ENCODE measurements at places on chromosomes 2 and 18.

GRCh38 chr2:24792542-24792873 is 683 bp downstream of the PTRHD1 start:
- no peak for DNase-seq

DNA sequence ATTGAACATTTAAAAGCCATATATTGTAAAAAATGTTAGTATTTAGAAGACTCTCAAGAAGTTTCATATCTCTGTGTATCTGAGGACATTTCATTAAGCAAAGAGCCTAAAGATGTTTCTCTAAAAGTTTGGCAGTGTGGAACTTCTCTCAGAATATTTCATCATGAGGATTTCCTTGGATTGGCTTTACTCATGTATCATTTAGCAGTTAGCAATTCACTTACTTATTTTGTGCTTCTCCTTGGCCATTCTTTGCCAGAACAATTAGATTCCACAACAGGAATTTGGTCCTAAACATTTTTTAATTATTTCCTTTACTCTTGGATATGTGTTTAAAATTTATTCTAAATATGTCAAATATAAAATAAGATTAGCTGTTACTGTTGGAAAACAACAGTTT is 345.0 kb upstream of the LRRTM4 start:
- no peak for DNase-seq

DNA sequence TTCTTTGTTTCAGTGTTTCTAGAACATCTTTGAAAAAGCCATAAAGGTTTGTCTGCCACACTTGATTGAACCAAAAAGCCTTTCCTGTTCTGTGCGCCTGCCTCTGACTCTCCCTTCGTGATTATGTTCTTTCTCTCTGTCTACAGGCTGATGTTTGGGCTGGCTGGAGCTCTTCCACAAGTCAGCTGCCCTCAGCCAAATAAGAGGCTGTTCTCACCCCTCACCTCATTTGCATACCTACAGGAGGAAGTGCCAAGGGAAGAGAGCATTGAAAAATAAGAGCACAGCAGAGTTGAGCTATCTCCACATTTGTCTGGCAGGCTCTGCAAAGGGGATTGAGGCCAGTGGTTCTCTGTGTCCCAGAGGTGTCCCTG is 15.8 kb downstream of the INPP5D start:
- no peak for DNase-seq

- no peak for DNase-seq
Measured at GRCh38 chr2:120691410-120691809, 44.3 kb upstream of the GLI2 start.

DNA sequence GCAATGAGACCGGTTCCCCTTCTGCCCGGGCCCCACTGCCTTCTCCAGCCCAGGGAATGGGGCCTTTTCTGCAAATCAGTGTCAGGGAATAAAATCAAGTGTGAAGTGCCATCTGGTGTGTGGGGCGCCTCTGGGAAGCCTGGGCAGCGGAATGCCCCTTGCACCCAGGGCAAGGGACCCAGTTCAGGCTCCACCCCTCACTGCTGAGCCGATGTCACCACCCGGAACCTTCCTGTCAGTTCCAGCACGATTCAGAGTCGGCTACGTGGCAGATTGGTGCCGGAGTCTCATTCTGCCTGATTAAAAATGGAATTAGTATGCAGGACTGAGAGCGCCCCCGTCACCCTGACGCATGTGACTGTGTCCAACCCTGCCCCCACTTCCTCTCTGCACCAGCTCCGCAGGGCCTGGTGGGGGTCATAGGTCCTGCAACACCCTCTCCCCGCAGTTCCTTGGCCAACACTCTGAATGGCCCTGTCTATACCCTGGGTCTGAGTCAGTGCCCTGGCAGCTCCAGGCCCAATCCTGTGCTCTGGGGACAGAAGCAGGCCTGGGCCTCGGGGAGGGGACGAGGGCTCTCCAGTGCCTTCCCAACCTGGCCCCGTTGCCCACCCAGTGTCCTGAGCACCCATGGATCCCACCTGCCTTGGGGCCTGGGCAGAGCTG is 8.2 kb upstream of the ALPI start:
- no peak for DNase-seq

DNA sequence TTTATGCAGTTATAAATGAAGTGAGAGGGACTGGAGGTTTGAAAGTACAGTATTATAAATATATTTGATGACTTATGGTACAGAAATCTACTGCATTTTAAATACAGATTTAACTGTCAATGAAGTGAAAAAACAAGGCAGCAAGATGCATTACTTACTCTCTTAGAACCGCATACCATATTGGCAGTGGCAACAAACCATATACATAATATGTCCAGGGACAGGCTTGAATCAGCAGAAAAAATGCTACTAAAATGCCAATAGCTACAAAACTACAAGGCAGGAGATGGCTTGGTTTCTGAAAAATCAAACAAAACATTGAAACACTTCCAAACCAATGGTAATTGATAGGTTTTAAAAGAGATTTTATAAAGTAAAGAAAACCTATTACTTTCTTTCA is 77.2 kb downstream of the PIGN start:
- no peak for DNase-seq

DNA sequence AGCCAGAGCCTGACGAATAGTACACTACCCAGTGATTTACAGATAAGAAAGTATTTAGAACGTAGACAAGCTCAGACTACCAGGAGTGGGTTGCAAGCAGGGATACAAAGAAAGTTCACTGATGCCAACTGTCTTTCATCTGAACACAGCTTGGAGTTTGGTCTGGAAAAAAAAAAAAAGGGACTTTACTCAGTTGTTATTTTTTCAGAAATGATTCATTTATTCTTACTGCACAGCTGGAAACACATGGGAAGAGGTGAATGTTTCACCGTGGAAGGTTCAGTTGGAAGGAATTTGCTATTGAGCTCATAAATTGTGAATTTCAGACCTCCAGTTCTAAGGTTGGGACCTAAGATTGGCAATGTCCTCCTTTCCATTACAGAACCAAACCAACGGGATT is 259.7 kb downstream of the ETAA1 start:
- no peak for DNase-seq

GRCh38 chr18:26543373-26543772 is 5.0 kb downstream of the KCTD1 start:
- no peak for DNase-seq

DNA sequence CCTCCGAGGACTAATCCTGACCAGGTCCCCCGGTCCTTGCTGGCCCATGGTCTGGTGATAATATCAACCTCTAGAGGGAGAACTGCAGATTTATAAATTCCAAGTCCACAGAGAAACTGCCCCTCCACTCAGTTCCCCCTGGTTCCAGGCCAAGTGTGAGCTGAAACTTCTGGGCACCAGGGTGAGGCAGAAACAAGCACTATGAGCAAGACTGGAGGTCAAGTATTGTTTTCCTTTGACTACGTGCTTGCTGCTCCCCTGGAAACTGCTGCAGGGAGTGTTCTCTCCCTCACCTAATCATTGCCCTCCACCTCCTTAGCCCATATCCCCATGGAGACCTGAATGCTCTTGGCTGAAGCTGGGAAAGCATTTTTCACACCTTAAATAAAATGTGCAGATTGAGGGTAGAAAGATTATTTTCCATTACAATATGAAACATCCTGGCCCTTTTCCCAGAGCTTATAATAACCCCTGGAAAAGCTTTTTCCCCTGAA is 135.2 kb downstream of the RDH14 start:
- DNase-seq, result no peak

DNA sequence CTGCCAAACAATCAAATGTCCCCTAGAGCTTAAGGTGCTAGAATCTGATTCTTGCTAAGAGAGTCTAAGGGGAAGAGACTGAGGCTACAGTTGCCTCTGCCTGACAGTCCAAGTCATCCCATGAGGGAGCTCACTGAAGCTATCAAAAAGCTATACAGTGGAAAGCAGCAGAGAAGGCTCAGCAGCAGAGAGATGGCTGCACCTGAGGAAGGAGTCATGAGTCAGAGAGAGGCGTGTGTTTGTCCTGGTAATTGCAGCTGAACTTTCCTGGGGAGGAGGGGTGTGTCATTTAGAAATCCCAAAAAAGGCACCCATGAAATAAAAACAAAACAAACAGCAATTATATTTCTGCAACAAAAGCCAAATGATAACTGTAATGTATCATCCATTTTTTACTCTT is 305.2 kb upstream of the UBE2E3 start:
- DNase-seq, result no peak

GRCh38 chr2:212328136-212328535 is 210.5 kb downstream of the ERBB4 start:
- no peak for DNase-seq

DNA sequence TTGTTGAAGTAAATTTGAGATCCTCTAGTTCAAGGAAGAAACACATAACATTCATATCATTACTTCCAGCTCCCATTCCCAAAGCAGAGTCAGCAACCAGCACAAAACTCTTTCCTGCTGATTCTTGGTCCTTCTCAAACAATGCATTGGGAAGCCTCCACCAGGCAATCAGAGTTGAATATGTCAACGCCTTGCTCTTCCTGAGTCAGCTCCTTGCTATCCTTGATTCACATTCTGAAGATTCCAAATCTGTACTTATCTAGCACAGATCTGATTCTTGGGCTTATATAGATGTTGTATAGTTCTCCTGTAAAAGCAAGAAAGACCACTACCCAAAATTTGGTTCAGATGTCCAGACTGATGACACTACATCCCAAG is 29.6 kb downstream of the CFAP210 start:
- DNase-seq, result no peak

DNA sequence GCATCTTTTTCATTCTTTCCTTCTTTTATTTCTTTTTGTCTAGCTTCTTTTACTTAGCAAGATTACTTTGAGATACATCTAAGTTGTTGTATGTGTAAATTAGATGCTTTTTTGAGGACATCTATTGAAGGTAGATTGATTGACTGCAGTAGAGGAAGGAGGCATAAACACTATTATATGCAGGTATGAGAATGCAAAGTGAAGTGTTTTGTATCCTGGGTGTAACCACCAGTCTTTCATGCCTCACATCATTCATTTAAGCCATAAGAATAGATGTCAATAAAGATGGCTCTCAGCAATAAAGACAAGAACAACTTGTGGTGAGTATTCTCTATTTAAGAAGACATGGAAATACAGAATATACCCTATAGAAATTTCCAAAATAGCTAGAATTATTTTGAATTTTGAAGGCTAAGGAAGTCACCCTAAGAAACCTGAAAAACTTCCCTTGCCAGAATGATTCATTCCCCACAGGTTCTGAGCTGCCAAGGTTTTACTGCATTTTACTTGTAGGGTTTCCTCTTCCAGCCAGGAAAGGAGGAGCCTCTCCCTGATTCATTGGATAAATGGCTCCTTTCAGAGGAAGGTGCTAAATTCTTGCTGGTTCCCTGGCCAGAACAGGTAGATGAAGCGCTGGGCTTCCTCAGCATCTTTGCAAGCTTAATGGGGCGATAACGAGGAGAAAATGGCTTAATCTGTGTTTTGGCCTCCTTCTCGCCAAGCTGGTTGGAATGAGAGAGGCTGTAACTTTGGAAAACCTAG is 279.8 kb upstream of the SLC14A2 start:
- no peak for DNase-seq

GRCh38 chr2:240605867-240606743 is 19.2 kb upstream of the GPR35 start:
- DNase-seq, result no peak

- no peak for DNase-seq
Measured at GRCh38 chr18:363301-364085, 95.6 kb upstream of the THOC1 start.

GRCh38 chr2:84238907-84239306 is 220.2 kb downstream of the SUCLG1 start:
- no peak for DNase-seq

DNA sequence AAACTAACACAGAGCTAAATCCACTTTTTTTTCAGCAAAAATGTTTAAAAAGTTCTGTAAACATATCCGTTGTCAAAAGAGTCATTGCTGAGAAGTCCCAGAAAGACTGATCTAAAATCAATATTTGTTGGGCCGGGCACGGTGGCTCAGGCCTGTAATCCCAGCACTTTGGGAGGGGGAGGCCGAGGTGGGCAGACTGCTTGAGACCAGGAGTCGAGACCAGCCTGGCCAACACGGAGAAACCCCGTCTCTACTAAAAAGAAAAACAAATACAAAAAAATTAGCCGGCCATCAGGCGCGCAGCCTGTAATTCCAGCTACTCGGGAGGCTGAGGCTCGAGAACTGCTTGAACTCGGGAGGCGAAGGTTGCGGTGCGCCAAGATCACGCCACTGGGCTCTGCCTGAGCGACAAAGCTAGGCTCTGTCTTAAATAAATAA is 1.4 kb downstream of the OLA1 start:
- no peak for DNase-seq

GRCh38 chr2:226623587-226624368 is 175.8 kb downstream of the IRS1 start:
- no peak for DNase-seq

GRCh38 chr2:1674766-1675397 is 69.4 kb downstream of the PXDN start:
- DNase-seq, result no peak

DNA sequence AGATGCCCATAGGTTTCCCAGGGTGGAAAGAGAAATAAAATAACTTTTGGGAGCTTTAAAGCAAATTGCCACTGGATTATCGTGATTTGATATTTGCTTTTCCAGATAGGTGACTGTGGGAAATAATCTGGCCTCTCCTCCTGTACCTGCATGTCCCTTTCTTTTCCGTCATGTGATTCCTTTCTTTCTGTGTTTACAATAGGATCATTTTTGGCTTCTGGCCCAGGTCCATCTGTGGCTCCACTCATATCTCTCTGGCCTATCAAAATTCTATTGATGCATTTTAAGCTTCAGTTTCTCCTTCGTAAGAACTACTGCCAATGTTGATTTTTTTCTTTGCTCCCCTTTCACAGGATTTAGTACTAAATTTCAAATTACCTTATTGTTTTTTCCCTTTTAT is 153.6 kb downstream of the CCDC85A start:
- no peak for DNase-seq

DNA sequence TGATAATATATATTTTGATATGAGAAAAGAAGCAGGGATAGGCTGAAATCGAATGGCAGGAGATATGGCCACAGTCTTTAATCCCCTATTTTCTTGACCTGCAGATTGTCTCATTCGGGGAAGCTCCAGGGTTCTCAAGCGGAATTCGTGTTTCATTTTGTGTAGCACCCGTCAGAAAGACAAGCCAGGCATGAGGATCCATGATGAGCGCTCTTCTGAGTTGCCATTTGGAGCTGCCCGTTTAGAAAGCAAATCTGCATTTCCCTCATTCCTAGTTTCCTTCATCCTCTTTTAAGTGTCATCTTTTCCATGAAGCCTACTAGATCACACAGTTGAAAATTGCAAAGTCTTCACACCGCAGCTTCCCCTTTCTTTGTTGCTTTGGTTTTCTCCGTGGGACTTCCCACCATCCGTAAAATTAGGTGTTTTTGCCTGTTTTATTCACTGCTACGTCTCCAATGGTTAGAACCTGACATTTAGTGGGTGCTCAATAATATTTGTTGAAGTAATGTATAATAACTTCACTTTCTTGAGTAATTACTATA is 16.9 kb downstream of the HNMT start:
- DNase-seq, result no peak

- no peak for DNase-seq
Measured at GRCh38 chr2:205902900-205903237, 183.1 kb downstream of the INO80D start.

DNA sequence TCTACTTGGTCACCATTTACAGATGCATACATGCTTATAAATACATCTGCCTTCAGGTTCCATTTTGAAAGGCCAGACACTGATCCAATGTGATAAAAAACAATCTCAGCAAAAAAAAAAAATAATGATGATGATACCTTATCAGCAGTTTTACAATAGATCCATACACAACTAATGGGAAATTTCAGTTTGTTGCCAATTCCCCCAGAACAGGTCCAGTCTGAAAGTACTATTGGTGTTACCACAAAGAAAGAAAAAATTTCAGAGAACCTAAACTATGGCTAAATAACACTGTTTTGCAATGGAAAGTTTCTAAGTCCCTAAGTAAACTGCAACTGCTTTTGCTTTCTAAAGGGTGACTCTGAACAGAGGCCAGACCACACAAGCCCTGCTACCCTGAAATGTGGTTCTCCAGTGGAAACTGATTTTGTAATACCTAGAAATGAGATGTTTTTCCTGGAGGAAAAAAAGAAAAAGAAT is 54.1 kb downstream of the LPIN2 start:
- DNase-seq, result no peak

Data from NCI-H446 (cell line).